Activated CD4-positive, alpha-beta T cell treated with anti-CD3 and anti-CD28 coated beads for 36 hours (primary cell): ENCODE measurements at places on chromosomes 13 and 19.
A peak's percentile ranks its signal among the peaks of the same experiment; 100 is the strongest.

GRCh38 chr13:108959234-108959633 is 329.8 kb downstream of the MYO16 start:
- DNase-seq: no peak

- peak; percentile 39 for DNase-seq
These were observed 7.3 kb downstream of the PTGIR start for GRCh38 chr19:46617601-46618000.

DNA sequence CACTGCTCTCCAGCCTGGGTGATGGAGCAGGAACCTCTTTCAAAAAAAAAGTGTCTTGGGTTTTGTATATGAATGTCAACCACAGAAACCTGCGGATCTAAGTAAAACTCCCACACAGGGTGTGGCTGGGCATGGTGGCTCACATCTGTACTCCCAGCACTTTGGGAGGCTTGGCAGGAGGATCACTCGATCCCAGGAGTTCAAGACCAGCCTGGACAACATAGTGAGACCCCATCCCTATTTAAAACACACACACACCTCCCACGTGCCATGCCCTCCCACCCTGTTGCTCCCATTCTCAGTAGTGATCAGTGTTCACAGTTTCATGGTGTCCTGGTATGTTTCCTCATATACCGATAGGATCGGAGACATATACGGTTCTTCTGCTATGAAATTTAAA is 9.2 kb downstream of the TMED1 start:
- no peak for DNase-seq

DNA sequence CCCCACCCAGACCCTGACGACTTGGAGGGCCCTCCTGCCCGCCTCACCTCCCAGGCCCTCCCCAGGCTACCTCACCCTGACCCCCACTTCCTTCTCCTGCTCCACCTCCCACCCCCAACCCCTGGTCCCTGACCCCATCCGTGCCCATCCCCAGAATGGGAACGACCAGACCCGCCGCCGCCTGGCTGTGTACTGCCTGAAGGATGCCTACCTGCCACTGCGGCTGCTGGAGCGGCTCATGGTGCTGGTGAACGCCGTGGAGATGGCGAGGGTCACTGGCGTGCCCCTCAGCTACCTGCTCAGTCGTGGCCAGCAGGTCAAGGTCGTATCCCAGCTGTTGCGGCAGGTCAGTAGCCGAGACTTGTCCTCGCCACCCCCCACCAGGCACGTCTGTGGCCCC is 11.9 kb upstream of the SPIB start:
- no peak for DNase-seq

- DNase-seq: no peak
These were observed 107.8 kb downstream of the EDNRB start for GRCh38 chr13:77810878-77811277.

DNA sequence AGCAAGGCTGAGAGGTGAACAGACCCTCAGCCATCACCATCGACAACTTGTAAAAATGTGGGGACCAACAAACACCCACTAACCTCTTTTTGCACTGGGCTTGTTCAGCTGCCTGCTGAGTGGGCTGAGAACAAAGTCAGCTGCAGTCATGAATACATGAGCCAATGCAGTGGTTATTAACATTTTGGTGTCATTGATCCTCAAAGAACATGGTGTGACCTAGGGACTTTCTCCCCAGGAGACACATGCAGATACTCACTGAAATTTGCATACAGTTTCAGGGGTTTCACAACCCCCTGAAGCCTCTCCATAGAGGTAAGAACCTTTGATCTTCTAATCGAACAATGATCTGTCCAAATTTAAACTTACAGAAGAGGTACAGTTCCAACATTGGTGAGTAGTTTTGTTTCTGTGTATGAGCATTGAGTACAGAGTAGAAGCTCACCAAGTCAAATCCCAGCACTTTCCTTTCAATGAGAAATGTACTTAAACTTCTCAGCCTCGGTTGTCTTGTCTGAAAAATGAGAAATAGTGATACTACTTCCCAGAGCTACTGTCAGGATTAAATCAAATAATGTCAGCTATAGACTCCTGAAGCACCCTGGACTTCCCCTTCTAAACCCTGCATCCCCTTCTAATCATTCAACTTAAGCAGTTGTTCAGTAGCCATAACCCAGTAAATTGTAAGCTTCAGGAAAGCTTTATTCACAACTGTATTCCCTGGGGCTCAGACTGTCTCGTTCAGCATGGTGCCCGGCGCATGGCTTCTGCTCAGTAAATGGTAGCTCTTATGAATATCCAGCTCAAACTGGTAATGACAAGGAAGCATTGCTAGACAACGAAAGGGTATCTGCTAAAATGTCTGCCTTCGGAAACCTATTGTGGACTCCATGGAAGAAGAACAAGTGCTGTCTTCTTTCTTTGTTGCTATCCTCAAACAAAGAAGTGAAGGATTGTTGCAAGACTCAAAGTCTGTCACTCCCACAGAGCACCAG is 148.7 kb downstream of the FOXO1 start:
- peak; percentile 54 for DNase-seq

- peak; percentile 83 for DNase-seq
These were observed 590 bp upstream of the LGI4 start for GRCh38 chr19:35135389-35135909.

DNA sequence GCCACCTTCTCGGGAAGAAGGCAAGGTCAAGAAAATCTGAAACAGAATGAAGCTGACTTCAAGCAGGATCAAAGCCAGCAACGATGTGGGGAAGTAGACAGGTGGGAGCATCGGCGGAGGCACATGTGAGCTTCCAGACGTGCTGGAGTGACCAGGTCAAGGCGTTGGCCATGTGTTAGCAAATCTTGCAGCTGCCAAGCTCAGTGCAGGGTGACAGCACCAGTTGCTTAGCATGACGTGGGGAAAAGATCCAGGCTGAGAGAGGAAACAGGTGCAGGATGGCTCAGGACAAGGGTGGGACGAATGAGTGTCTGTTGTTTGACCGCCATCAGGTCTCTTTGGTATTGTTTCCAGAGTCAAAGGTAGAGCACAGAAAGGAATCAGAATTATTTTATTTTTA is 92.3 kb downstream of the TNFSF13B start:
- DNase-seq: no peak

GRCh38 chr13:61414686-61415057 is 977 bp downstream of the PCDH20 start:
- no peak for DNase-seq

DNA sequence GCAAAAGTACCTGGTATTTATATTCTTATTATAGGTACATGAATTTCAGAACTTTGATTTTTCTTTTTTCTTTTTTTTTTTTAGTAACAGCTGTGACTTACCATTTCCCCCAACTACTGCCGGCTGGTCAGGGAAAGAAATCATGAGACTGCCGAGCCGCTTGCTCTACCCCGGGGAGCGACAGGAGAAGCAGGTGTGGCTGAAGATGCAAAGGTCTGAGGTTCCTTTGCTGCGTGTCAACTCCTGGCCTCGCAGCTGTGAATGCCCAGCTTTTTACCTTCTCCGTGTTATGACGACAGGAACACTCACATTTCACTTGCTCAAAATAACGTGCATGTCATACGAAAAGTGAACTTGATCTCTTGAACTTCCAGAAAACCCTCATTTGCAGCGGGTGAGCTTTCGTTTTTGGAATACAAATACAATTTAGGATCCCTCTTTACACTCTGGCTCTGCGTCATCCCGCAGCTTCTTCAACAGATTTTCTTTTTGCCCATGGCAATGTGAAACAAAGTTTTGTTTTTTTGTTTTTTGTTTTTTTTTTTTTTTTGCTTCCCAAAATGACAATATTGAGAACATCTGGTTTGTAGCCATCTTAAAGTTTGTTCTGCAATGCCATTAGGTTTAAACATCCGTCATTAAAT is 117.9 kb downstream of the EFNB2 start:
- no peak for DNase-seq

DNA sequence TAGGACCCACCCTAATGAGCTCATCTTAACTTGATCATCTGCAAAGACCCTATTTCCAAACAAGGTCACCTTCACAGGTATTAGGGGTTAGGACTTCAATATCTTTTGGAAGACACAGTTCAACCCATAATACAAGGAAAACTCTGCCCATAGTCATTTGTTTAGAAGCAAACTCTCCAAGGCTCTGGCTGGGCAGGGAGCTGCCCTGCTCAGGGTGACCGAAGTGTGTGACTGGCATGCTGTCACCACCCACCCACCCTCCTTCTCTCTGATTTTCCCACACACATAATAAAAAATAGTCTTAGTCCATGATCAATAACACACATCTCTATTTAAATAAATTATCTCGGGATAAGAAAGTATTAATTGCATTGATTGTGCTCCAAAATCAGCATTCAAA is 161.1 kb downstream of the KCTD15 start:
- no peak for DNase-seq

DNA sequence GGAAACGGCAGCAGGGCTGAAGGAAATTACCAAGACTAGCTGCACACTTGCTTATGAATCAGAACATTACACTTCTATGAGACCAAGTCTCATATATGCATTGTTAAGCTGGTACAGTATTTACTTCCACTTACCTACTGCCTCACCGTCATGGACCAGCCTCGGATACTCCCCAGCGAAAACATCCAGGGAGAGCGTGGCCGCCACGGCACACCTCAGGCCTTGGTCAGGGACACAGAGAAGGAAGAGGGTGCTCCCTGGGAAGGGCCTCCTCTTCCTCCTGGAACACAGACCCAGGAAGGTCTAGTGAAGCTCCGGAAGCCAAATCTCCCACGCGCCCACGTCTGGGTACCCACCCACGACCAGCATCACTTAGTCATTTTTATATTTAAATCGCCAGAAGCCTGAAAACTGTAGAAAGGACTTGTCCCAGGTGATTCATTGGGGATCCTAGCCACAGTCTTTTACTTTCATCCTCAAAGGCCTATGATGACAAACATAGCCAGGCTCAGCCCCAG is 24.4 kb upstream of the MTIF3 start:
- no peak for DNase-seq

GRCh38 chr13:93372856-93373255 is 146.2 kb downstream of the GPC6 start:
- DNase-seq: no peak

- DNase-seq: no peak
These were observed 93.4 kb downstream of the KCTD12 start for GRCh38 chr13:76792731-76793347.

DNA sequence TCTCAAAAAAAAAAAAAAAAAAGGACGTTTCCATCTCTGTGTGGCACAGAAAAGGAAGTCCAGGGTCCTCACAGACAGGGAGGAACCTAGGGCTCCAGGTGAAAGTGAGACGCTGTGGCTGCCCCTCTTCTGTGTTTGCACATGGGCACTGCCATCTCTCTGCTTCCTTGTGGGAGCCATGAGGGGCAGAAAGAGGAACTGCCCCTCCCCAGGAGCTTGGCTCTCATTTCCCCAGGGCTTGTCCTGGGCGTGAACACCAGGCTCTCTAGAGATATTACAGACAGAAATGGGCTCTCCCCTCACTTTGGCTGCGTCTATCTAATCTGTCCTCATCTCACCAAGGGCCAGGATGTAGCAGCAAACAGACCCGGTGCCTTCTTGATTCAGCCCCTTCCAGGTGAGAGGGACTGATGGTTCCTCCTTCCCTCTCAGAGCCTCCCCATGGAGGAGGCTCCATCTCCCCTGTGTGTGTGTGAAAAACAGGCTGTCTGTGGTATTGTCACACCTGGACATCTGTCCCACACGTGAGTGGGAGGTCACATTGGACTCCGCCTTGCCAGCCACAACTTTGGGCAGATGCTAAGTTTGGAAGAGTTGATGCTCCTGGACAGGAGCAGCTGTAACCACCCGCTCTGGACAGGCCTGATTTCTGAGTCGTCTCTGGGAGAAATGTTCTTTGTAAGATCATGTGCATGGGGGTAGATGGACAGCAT is 840 bp upstream of the LILRA4 start:
- no peak for DNase-seq
